ENCODE measurements at places on chromosomes 4 and X. TPM values are rescaled to one million over a fixed set of nuclear protein-coding genes. Genes with fewer than 3 reads are reported as not detected.

GIMD1 gene
- total RNA-seq, result not detected

DNA sequence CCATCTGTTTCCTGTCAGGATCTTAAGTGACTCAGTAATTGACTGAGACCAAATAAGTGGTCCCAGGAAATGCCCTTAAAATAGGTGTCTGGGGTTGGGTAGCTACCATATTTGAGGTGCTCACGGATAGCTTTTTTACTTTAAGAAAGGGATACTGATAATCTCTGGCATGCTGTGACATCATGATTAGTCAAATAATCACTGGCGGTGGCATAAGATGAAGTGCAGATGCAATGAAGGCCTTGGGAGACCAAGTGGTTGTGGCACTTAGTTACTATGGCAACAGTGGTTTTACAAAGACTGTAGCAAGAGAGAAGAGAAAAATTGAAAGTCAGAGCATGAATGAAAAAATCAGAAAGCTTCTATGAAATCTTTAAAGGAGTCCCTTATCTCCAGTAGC, 114.5 kb upstream of the SLIT2 start:
- peak; percentile 19 for DNase-seq

- DNase-seq, result no peak
Measured at GRCh38 chr4:113950207-113950606, 29.2 kb downstream of the ARSJ start.

RRH gene
- total RNA-seq, result not detected

- no peak for DNase-seq
Measured at GRCh38 chr4:1472911-1473518, 66.8 kb upstream of the NKX1-1 start.

PDGFC gene
- total RNA-seq, result 107 TPM

GRCh38 chr4:14928035-14928434, 74.2 kb upstream of the CPEB2 start:
- DNase-seq, result no peak
